ENCODE measurements at places on chromosomes 5 and 9.

GRCh38 chr9:34887841-34888240 is 70.2 kb upstream of the PHF24 start:
- DNase-seq: no peak

DNA sequence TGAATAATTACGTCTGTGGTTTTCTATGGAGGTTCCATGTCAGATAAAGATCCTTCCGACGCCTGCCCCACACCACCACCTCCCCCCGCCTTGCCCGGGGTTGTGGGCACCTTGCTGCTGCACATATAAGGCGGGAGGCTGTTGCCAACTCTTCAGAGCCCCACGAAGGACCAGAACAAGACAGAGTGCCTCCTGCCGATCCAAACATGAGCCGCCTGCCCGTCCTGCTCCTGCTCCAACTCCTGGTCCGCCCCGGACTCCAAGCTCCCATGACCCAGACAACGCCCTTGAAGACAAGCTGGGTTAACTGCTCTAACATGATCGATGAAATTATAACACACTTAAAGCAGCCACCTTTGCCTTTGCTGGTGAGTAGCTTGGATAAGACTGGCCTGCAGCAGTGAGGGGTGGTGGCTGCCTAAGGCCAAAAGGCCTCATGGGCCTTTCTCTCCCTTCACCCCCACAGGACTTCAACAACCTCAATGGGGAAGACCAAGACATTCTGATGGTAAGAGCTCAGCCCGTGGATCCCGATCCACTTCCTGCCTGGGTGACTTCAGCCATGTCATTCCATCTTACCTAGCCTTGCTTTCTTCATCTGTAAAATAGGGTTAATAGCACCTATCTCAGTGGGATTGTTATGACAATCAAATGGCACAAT is at the start of gene IL3:
IL3 (plus strand) TSS at position 155 of the 661 bp plus-strand sequence; CDS start at position 207, 52 bp downstream.
- DNase-seq: no peak

DNA sequence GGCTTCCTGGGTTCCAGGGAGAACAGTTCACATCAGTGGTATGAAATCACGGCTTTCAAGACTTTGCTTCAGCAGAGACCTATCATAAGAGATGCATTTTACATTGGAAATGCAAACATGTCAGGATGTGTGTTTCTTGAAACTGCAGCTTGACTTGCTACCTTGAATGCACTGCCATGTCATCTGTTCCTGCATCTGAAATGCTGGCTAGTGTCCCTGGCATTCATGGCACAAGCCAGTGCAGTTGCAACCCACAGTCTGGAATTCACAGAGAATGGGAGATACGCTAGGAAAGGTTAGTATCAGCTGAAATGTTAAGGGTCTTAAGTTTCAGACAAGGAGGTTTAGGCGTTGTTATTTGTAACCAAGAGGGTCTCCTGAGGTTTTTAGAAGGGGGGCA is 24.7 kb downstream of the NFIL3 start:
- DNase-seq: no peak

DNA sequence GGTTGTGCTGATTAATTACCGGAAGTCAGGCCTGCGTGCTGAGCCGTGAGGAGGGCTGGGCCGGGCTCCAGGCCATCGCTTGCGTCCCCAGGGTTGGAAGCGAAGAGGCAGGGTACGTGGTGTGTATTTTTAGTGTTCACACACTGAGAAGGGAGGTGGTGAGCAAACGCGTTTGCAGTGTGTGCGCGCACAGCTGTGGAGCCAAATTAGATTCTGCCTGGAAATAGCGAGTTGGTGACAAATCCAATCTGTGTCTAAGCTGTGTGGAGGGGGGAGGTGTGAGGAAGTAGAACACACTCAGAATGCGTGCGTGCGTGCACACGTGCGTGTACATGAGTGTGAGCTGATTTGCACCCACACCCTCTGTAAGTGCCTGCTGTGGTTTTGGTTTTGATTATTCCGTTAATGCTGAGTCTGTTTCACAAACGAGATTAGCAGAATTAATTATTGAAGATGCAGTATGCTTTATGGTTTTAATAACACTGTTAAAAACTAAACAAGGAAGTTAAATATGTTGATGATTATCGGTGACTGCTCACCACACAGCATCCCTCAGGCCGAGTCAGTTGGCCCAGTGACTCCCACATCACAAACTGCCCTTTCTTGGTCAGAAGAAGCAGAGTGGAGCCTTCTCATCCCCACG is 111.8 kb upstream of the FCN2 start:
- DNase-seq: no peak

DNA sequence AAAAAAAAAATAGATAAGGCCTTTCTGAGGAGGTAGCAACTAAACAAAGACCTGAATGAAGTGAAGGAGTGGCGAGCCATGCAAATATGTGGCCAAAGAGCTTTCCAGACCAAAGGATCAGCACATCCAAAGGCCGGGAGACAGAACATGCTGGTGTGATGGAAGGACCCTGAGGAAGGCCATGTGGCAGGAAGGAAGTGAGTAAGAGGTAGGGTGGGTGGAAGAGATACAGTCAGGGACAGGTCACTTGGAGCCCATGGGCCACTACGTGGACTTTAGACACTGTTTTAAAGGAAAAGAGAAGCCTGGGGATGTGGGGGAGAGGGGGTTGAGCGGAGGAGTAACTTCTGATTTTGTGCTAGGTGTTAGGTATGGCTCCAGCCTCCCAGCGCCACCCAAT is 31.3 kb downstream of the SPRY4 start:
- no peak for DNase-seq

DNA sequence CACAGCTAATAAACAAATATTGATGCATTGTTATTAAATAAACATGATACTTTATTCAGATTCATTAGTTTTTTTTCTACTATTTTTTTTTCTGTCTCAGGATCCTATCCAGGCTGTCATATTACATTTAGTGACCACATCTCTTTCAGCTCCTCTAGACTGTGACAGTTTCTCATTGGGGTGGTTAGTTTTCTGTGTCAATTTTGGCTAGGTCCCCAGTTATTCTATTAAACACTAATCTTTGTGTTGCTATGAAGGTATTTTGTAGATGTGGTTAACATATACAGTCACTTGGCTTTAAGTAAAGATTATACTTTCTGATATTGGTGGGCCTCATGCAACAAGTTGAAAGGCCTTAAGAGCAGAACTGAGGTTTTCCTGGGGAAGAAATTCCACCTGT is 563.0 kb downstream of the LRRC70 start:
- DNase-seq: no peak

GRCh38 chr5:171355302-171355724 is 32.3 kb upstream of the NPM1 start:
- DNase-seq: no peak

- no peak for DNase-seq
These were observed 422.3 kb upstream of the WWC1 start for GRCh38 chr5:167869125-167869524.

DNA sequence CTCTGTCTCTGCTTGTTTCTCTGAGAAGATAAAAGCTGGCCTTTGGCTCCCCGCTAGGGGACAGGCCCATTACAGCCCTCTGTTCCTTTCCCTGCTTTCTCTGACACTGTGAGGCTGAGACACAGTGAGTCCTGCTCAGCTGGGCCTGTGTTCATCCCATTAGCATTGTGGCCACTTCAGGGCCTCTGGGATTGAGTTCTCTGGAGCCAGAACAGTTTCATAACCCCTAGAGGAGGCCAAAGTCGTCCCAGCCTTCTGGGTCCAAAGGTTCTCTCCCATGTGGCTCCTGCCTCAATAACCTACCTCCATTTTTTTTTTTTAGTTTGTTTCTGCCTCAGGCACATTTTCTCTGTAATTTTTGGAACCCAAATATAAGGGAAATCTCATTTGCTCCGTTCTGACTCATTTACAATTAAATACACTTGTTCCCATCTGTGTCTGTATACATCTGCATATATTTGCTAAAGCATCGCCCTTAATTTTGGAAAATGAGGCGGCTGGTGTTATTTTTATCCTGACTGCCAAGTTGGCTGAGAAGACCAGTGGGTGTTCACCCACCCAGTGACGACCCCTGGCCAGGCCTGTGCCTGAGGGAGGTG is 27.3 kb upstream of the CTNNA1 start:
- no peak for DNase-seq

GRCh38 chr5:18420711-18421110 is 786.5 kb downstream of the TAF11L14 start:
- DNase-seq: no peak

- no peak for DNase-seq
These were observed 70.6 kb downstream of the HMHB1 start for GRCh38 chr5:143882520-143882919.

DNA sequence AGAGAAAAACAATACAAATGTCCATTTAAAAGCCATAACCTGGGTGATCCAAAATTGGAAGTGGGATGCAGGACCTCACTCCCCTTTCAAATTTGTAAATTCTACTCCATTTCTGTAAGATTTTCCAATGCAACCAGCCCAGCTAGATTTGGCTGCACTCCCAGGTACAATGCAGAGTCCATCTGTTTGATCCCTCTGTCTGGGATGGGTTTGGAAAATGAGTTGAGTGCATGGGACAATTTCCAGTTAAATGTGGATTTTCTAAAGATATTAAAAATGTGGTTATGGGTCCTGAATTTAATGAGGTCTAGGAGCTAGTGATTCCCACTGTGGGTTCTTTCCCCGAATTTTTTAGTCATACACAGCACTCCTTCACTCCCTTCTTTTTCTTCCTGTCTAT is 104.0 kb upstream of the ATP10B start:
- DNase-seq: no peak

GRCh38 chr9:1100945-1101344 is 50.8 kb downstream of the DMRT2 start:
- no peak for DNase-seq

- DNase-seq: no peak
These were observed 179.5 kb downstream of the RASEF start for GRCh38 chr9:82883436-82883835.

DNA sequence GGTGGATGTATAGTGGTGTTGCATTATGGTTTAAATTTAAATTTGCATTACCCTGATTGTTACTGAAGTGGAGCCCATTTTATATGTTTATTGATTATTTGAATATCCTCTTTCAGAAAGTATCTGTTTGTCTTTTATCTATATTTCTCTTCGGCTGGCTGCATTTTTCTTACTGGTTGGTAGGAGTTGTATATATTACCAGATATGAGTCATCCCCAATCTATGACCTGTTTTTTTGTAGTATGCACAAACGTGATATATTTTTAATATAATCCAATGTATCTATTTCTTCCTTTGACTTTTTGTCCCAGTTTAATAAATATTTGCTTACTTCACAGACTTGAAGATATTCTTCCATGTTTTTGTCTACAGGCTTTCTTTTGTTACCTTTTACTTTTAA is 29.3 kb upstream of the CAMK4 start:
- DNase-seq: no peak

DNA sequence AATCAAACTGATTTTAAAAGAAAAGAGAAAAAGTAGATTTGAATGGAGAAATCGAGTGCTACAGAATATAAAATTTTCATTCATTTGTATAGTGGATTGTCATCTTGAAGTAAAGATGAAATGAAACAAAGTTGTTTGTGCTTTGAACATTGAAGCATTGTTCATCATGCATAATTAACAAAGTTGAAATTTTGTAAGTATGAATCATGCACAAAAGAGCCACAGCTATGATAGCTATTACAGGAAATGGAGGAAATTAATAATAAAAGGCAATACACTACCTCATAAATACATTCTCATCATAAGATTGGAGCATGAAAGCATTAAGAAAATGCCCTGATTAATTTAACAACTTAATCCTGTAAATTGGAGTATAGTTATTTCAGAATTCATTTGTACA is 153.4 kb upstream of the TLX3 start:
- DNase-seq: no peak

DNA sequence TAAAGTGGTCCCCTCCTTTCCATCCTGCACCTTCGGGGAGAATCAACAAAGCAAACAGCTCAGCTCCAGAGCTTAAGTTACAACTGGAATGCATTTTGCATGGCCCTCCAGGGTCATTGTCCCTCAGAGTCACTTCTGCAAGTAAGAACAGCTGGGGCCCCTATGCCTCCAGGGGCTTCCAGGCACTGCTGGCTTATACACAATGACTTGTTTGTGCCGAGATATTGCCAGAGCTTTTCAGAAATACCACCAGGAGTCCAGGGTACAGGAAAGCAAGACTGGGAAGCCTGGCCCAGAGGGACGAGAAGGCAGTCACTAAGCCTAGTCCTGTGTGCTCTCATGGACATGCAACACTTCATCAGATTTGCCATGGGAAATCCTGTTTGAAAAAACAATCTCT is 11.3 kb downstream of the FRMD3 start:
- DNase-seq: no peak

GRCh38 chr5:106698169-106698568 is 972.6 kb downstream of the EFNA5 start:
- DNase-seq: no peak

DNA sequence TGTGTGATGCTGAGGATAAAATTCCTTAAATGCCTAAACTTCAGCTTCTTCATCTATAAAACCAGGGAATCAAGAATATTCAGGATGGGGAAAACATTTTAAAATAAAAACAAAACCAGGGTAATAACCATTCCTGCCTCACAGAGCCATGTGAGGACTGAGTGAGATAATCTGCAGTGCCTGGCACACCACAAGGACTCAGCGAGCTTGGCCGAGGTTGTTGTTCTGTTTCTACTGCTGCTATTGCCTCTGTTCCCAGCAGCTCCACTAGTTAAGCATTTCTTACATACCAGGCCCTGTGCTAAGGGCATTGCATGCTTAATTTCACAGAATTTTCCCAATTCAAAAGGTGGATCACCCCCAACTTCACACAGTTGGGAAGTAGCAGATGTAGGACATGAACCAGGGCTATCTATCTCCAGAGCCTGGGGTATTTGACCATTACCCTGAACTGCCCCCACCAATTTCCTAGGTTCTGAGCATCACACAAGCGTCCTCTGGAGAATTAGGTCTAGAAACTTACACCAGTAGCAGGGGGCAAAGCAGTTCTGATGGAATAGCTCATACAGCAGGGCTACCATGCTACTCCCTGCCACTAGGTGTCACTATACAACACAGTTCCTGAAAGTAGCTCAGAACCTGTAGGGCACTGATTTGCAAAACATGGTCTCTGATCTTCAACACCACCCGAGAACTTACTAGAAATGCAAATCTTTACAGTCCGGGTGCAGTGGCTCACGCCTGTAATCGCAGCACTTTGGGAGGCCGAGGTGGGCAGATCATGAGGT is 74.3 kb downstream of the LRSAM1 start:
- no peak for DNase-seq

DNA sequence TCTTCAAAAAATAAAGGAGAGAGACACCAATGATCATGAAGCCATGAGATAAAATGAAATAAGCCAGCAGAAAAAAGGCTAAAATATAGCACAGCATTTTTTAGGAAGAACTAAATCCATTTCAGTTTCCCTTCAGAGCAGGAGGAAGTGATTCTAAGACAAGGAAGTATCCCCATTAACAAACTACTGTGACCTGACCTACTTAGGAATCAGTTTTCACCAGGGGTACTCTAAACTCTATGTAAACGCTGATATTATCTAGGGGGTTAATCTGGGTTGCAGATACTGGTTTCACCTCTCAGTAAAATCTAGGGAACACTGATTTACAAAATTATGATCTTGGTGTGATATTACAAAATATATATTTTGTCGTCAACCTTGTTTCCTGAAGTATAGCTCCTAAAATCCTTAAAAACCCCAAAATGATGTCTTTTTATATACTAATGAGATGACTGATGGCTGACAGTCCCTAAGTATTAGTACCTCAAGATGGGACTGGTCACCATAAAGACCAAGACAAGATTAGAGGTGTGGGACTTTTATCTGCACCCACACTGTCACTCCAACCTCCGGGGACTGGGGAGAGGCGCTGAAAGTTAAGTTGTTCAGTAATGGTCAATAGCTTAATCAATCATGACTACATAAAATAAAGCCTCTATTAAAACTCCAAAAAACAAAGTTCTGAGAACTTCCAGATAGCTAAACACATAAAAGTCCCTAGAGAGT is 2.9 kb upstream of the FNBP1 start:
- DNase-seq: no peak
